ENCODE measurements at places on chromosomes 12 and 14.

DNA sequence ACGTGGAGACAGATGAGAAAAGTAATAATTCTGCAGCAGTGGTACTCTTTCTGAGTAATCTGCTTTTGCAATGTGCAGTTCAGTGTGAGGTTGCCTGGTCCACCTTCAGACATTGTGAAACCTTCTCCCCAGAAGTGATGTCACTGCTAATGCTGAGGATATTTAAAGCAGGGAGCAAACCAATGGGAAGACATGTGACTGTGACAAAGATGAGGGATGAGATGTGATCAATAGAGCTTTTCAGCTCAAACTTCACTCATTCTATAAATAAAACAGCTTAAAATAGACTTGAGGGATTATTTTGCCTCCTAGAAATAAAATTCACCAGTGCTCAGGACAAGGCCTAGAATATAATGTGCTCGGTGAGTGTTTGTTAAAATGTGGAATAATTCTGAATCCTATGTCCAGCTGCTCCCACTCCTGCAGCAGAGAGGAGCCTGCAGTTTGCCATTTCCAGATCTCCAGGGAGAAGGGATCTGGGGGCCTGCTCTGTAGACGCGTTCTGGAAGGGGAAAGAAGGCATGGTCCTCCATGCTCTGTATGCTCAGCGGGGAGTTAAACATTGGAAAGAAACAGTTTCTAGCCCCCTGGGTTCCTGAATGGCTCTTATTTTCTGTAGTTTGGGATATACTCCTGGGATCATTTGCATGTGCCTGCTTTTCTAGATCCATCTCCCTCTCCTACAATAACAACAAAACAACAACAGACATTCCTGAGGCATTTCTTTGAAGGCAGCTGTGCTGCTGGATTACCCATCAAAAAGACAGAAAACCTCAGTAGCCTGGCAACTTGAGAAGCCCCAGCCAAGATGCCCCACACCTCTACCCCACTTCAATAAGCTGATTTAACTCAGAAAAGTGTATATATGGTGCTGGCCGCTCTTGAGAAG, 8.9 kb downstream of the SLC7A8 start:
- DNase-seq, result peak; percentile 44

GRCh38 chr12:32534698-32535097, 135.3 kb downstream of the FGD4 start:
- DNase-seq, result no peak

- no peak for DNase-seq
Observed at GRCh38 chr12:98360401-98360800, 155.0 kb upstream of the TMPO start.

DNA sequence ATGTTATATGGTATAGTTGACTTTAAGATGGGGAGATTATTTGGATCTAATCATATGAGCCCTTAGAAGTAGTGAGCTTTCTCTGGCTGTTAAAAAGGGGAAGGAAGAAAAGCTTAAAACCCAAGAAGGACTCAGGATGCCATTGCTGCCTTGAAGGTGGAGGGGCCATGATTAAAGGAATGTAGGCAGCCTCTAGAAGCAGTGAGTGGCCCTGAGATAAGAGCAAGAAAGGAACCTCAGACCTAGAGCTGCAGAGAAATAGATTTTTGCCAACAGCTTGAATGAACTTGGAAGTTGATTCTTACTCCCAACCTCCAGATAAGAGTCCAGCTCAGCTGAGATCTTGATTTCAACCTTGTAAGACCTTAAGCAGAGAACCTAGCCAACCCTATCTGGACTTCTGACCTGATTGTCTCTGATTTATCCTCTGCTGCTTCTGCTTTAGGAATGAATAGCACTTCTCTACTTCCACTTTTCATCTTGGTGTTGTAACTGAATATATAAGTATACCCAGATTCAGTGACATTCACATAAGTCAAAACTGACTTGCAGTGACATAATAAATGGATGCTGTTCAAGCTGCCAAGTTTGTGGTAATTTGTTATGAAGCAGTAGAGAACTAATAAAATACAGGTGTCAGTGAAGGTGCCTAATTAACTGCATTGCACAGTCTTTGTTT, 33.5 kb downstream of the RAD51B start:
- no peak for DNase-seq

GRCh38 chr14:36773136-36773540, 111.5 kb downstream of the PAX9 start:
- DNase-seq, result no peak

DNA sequence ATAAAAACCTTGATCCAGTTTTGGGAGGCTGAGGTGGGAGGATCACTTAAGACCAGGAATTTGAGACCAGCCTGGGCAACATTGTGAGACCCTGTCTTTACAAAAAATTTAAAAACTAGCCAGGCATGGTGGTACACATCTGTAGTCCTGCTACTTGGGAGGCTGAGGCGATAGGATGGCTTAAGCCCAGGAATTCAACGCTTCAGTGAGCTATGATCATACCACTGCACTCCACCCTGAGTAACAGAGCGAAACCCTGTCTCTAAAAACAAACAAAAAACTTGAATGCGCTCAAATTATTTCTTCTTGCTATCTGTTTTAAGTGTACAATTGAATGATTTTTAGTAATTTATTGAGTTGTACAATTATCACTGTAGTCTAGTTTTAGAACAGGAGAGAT, 20.1 kb downstream of the WDR20 start:
- no peak for DNase-seq

DNA sequence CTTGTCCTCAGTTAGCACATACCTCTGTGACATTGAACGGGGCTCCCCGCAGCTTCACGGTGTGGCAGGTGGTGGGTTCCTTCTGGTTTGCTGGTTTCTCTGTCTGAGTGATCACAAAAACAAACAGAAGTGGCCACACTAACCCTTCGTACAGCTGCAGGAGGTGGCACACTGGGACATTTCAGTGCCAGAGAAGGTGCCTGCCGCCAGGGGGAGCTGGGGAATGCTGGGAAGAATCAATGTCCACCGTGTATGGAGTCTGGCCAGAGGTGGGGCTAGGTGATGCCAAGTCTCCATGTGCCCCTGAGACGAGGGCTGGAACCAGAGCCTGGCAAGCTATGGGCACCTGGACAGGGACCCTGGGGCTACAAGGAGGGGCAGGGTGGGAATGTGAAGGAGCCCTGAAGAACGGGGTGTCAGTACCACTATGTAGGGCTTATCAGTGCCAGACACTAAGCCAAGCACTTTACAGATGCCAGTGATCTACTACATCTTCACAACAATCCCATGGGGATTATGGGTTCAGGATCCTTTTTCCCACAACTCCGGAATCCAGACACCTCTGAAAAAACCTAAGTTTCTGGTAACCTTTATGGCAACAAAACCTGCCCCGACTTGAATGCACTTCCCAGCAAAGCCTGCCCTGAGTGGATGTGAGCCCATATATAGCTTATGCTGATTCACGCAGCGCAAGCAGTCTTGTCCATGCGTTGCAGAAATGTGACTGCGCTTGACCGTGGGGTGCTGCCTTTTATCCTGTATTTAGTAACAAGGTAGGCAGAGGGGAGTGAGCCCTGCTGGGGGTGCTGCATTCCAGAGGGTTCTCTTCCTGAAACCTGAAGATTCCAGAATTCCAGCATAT, 10.8 kb downstream of the RBM19 start:
- DNase-seq, result no peak

DNA sequence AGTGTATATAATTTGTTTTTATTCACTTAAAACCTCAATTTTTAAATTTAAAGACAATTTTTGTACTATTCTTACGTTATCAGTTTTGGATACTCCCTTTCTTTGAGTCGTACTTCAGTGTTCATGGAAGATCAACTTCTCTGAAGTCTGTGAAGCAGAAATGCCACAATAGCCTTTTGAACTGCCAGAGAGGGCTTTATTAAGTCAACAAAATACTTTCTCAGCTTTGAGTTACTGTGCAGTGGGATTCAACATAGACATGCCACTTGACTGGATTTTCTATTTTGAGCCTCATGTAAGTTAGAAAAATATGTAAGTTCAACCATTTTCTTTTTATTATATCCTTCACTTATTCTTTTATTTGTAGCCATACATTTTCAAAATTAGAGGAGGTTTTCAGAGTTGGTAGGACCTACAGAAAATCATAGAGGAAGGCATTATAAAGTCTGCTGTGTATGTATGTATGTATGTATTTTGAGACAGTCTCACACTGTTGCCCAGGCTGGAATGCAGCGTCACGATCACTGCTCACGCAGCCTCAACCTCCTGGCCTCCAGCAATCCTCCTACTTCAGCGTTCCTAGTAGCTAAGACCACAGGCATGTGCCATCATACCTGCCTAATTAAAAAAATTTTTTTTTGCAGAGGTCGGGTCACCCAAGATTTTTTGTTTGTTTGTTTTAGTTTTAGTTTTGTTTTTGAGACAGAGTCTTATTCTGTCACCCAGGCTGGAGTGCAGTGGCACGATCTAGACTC, 31.3 kb upstream of the BCAT1 start:
- no peak for DNase-seq

- no peak for DNase-seq
Observed at GRCh38 chr14:75647640-75648039, 13.0 kb downstream of the ERG28 start.

DNA sequence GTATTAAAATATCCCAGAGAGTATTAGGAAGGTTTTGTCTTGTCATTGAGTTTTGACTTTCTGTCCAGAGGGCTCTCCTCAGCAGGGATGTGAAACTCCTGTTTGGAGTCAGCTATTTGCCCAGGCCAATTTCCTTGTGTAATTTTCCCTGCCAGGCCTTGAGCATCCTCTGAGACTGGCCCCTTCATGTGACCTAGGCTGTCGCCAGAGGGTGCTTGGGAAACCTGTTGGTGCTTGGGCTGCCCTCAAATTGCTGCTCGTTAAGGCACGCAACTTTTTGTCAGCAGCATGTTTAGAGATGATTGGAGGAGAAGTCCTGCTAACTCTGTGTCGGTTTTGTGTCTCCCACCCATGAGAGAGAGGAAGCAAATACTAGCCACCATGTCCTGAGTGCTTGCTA, 39.1 kb downstream of the IQSEC3 start:
- no peak for DNase-seq

- no peak for DNase-seq
Observed at GRCh38 chr14:36054353-36055051, 122.0 kb downstream of the PTCSC3 start.

- no peak for DNase-seq
Observed at GRCh38 chr12:5882511-5883190, 62.4 kb downstream of the ANO2 start.

GRCh38 chr14:21267886-21268616, 1.2 kb downstream of the HNRNPC start:
- no peak for DNase-seq

GRCh38 chr14:88793259-88793625, 489 bp upstream of the EML5 start:
- no peak for DNase-seq

DNA sequence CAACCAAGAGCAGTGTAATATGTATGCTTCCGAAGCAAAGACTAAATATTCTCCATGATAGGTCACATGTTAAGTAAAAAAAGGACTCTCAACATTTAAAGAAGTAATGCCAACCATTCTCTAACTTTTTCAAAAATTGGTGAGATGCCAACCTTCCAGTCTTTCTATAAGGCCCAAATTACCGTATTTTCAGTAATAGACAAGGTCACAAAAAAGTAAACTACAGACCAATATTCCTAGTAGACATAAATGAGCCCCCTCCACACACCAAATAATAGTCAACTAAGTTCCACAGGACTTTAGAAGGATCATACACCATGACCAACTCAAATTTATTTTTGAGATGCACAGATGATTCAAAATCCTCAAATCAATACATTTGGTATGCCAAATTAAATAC, 867.4 kb downstream of the TMEM121 start:
- DNase-seq, result no peak

GRCh38 chr12:124632519-124632984, 65.1 kb upstream of the NCOR2 start:
- DNase-seq, result no peak

DNA sequence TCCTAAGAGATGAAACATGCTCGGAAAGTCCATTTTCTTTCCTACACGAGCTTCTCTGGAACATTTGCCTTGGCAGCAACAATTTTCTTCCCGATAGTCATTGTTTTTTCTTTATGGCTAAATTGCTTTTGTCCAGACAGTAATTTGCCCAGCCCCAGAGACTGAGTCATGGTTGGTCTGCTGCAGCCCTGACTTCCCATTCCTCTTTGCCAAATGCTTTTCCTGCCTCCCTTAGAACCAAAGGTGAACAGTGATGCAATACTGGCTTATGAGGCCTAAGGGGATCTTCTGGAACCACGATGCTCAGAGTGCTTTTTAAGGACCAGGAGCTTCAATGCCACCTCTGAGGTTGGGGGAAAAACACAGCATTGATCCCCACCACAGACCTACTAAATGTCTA, 1599.6 kb upstream of the TMEM132C start:
- DNase-seq, result no peak

DNA sequence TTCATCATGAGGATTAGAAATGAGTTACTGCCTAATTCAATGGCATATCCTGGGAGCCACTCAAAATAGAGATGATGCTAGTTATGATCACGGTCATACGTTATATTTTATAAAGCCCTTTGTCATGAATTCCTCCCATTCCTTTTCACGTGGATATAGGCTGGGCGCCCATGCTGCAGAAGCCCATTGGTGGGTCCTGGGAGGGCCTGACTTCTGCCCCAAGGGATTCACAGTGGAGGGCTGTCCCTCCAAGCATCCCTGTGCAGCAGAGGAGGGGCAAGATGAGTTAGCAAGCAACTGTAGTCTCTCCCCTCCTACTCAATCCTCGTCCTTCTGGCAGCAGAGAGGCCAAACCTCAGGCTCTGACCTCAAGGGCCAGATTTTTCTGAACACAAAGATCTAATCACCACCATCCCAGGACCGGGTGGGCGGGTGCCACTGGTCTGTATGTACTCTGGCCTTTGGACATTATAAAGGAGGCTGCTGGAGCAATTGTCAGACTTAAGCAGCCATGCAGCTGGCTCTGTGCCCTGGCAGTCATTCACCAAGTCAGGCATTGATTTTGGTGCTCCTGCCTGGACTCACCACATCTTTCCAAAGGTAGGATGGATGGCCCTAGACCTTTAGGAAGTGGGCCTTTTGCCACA, 8.6 kb downstream of the GLTP start:
- no peak for DNase-seq

GRCh38 chr14:101128478-101129321, 225.2 kb upstream of the RTL1 start:
- no peak for DNase-seq

DNA sequence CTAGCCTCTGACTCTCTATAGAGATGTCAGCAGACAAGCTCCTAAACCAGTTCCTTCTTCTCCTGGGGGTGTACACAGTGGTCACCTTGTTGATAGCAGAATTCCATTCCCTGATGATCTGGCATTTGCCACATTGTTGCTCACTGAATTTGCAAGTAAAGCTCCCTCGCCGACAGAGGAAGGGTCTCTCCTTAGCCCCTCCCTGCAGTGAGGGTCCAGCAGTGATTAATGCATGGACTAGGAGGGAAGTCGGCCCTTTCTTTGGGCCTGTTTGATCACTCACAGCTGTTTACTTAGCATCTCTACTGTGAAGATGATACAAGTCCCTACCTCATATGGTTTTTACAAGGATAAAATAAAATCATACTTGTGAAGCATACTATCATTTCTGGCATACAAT, 23.3 kb upstream of the APPL2 start:
- DNase-seq, result no peak

- DNase-seq, result no peak
Observed at GRCh38 chr14:44370727-44371126, 136.4 kb downstream of the FSCB start.

All from nucleus accumbens (tissue), 56 donors.